ENCODE measurements at places on chromosomes 13 and 19. TPM values are rescaled to one million over a fixed set of nuclear protein-coding genes. Genes with fewer than 3 reads are reported as not detected.

RNF17 gene
- total RNA-seq, result not detected

ZSCAN22 gene
- 3.6 TPM for total RNA-seq

SYCN gene
- total RNA-seq, result not detected

GPC5 gene
- total RNA-seq, result 8.7 TPM

GPR12 gene
- total RNA-seq, result not detected

SIGLEC10 gene
- 17.4 TPM for total RNA-seq

POGLUT2 gene
- total RNA-seq, result 5.9 TPM

TPTE2 gene
- not detected for total RNA-seq

OR7A5 gene
- total RNA-seq, result not detected

CADM4 gene
- total RNA-seq, result 8.1 TPM

DNA sequence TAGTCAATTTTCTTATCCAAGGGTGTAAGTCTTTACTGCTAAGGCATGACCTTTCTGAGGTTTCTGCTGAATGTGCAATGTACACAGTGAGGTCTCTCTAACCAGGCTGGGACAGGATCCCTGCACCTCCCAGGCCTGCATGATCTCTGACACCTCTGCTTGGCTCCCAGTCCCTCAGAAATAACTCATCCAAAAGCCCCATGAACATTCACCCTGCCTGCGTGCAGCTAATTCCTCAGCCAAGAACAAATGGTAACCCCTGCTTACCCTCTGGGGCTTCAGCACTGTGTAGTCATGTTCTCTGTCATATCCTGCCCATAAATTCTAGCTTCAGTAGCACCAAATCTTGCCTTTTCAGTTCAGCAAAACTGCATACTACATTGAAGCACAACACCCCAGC, 1146.3 kb upstream of the MIR17HG start:
- no peak overlapping the region for H3K27ac ChIP-seq
- no peak overlapping the region for H3K4me3 ChIP-seq
- no peaks in the 10 kb centered on the region for H3K4me1 ChIP-seq
- no peaks in the 10 kb centered on the region for H3K36me3 ChIP-seq

DNA sequence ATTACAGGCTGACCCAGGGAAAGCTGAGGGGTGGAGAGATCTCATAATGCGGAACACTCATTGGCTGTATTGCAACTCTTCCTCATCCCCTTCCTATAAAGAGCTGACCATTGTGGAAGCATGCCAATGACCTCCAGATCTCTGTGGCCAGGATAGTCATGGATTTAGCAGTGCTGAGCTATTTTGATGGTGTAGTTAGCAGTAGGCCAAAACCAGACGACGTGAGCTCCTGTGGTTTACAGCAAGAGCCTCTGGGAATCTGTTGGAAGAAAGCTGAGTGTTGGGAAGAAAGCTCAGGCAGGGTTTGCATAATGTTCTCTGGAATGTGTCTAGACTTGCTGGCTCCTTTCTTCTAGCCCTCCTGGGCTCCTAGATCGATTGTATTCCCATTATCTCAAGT, 187.5 kb upstream of the GPC6 start:
- H3K36me3 ChIP-seq, result no peaks in the 10 kb centered on the region
- no peak for DNase-seq

DNA sequence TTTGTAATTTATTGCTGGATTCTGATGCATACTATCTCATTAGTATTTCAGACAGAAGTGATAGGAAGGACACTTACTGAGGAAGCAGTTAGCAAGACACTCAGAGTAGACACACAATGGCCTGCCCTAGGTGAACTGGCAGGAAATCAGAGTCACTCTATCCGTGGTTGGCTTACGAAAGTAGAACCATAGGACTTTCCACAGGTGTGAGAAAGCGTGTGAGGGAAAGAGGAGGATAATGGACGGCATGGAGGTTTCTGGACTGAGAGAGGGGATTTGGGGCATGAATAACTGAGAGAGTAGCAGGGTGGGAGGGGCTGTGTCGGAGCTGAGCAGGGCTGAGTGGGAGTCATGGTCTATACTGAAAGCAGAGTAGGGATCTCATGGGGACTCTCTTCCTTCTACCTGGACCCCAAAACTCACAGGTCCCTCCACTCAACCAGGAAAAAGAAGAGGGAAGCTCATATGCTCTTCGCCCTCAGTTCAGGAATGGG, 18.7 kb upstream of the EID2 start:
- DNase-seq, result no peak
- no peaks in the 10 kb centered on the region for H3K36me3 ChIP-seq
- H3K4me1 ChIP-seq, result peaks cover 15% of the 10 kb centered on the region
- peak overlapping the region; percentile 22 for H3K27ac ChIP-seq
- H3K27me3 ChIP-seq, result no peaks in the 10 kb centered on the region

DNA sequence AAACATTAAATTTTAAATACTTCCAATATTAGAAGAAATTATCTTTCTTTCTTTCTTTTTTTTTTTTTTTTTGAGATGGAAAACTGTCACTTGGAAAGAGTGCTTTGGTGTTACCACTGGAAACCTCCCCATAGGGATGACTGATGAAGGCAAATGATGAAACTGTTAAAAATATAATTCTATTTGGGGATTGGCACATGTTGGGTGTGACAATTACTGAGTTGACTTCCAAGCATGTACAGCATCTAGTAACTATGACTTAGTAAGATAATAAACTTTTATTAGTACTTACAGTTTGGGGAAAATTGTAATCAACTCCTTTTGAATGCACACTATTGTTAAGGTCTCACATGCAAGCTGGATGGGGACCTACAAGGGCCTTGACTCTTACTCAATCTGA, 592.5 kb downstream of the KCTD12 start:
- no peaks in the 10 kb centered on the region for H3K4me1 ChIP-seq
- H3K27me3 ChIP-seq, result no peaks in the 10 kb centered on the region
- no peak for DNase-seq
- no peak overlapping the region for H3K4me3 ChIP-seq
- H3K36me3 ChIP-seq, result no peaks in the 10 kb centered on the region
- no peak overlapping the region for H3K27ac ChIP-seq

- no peak for DNase-seq
- no peak overlapping the region for H3K27ac ChIP-seq
- H3K4me3 ChIP-seq, result no peak overlapping the region
- no peaks in the 10 kb centered on the region for H3K27me3 ChIP-seq
- H3K4me1 ChIP-seq, result no peaks in the 10 kb centered on the region
These were observed 8.9 kb upstream of the RSPH6A start for GRCh38 chr19:45824041-45824471.

DNA sequence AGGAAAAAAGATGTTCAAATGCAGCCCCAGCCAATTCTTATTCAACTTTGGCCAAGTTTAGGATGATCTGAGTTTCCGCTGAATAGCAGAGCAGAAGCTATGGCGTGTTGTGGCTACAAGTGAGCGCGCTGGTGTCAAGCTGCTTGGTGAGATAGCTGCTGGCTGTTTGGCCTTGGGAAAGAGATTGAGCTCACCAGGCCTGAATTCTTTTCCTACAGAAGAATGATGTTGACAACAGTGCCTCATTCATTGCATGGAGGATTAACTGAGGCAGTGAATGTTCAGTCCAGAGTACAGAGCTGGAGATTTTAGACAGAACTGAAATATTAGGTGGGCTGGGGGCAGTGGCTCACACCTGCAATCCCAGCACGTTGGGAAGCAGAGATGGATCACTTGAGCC, 31.5 kb upstream of the MAP3K10 start:
- H3K36me3 ChIP-seq, result no peaks in the 10 kb centered on the region
- no peak overlapping the region for H3K4me3 ChIP-seq
- H3K27ac ChIP-seq, result no peak overlapping the region
- no peaks in the 10 kb centered on the region for H3K4me1 ChIP-seq
- no peaks in the 10 kb centered on the region for H3K27me3 ChIP-seq

DNA sequence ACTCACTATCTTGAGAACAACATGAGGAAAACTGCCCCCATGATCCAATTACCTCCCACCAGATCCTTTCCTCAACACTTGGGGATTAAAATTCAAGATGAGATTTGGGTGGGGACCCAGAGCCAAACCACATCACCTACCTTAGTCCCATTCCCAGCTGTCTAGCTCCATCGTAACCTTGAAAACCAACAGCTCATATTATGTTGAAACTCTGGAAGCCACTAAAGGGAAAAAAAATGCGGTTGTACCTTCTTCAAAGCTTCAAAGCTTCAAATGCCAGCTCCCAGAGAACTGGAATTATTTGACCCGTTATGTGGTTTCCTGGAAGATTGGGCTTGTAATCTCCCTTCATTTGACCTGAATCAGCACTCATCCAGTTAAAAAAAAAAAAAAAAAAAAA, 223.1 kb upstream of the GPC6 start:
- DNase-seq, result no peak
- no peaks in the 10 kb centered on the region for H3K36me3 ChIP-seq
- no peak overlapping the region for H3K27ac ChIP-seq
- H3K4me3 ChIP-seq, result no peak overlapping the region
- no peaks in the 10 kb centered on the region for H3K4me1 ChIP-seq

DNA sequence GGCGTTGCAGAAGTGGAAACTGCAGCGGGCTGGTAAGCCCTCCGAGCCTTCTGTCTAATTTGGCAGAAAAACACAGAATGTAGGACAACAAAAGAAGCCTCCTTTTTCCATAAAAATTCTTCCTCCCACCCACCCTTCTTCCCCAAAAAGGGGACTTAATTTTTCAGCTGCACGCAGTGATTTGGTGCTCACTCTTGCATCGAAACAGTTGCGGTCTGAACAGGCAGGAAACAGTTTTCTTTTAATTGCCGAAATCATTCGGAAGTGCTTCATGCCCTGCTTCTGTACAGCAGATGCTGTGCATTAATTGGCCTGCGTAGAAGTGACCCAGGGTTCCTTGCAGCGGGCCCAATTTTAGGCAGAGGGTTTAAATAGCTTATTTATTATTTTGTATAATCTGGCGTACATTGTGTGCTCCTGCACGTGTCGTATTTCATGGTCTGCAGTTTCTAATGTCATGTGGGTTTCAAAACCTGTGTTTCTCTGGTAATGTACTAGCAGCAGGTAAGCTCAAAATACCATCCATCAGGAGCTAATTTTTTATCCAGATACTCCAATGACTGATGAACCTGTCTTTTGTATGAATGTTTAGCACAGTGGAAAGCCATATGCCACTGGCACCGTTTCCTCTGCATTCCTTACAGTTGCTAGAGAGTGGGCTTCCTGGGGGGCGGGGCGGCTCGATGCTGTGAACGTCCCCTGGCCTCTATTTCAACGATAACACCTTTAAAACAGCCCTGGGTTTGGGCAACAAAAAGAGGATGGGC, 66.6 kb downstream of the GGACT start:
- no peak overlapping the region for H3K27ac ChIP-seq
- no peak overlapping the region for H3K4me3 ChIP-seq
- peaks cover 15% of the 10 kb centered on the region for H3K36me3 ChIP-seq
- no peak for DNase-seq

DNA sequence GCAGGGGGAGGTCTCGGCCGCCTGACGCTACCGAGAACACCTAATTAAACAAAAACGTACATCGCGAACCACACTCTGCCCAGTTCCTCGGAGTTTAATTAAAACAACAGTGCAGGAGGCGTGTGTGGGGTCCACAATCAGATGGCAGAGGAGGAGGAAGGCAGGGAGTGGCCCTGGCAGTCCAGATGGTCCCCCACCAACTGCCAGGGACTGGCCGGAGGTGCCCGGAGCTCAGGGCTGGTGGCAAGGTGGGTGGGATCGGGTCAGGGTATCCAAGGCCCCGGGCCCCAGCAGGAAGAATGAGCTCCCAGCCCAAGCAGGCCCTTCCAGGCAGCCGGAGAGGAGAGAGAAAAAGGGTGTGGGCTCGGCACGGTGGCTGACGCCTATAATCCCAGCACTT, 71.3 kb downstream of the PTPRS start:
- peaks cover 31% of the 10 kb centered on the region for H3K36me3 ChIP-seq
- no peaks in the 10 kb centered on the region for H3K27me3 ChIP-seq
- no peak overlapping the region for H3K4me3 ChIP-seq
- no peak overlapping the region for H3K27ac ChIP-seq

- peaks cover 11% of the 10 kb centered on the region for H3K36me3 ChIP-seq
- no peak for DNase-seq
These were observed 47.3 kb upstream of the GPR183 start for GRCh38 chr13:99354371-99354951.

DNA sequence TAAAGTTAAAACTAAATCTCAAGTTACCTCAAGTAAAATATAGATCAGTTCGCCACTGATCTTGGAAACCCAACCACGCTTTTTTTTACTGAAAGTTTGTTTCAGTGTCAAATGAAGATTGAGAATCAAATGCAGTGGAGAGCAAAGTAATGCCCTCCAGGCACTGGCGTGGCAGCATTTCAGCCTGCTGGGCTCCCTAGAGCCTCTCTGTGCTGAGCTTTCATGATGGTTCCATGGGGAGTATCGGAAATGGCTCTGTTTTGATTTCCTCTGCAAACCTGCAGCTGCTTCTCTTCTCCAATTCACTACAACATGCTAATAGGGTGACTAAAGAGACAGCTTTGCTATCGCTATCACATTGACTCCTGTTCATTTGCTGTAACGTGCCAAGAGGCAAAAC, 141.6 kb downstream of the FGF14 start:
- H3K36me3 ChIP-seq, result no peaks in the 10 kb centered on the region
- DNase-seq, result no peak
- H3K4me3 ChIP-seq, result no peak overlapping the region
- H3K27ac ChIP-seq, result no peak overlapping the region
- no peaks in the 10 kb centered on the region for H3K27me3 ChIP-seq
- no peaks in the 10 kb centered on the region for H3K4me1 ChIP-seq

DNA sequence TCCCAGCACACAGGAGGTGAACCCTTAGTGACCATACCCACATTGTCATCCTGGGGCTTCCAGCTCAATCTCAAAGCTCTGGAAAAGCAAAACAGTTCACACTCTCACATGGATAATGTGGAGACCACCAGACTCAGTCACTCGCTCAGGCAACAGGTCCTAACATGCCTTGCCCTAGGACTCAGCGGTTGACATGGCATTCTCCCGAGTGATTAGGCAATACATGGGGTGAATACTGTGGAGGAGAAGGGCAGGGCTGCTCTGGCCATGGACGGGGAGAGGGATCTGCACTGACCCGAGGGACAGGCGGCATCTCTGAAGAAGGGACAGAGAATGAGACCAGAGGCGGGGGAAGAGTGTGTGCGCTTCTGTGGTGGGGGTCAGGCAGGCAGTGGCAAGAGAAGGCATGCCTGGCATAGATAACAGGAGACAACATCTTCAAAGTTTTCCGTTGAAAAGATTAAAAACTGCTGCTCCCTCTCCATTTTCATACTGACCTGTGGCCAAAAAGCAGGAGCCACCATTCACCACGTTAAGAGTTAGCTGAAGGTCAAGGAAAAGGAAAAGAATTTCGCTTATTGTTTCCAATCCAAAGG, 44.5 kb upstream of the EPHX3 start:
- peaks cover 20% of the 10 kb centered on the region for H3K36me3 ChIP-seq
- no peaks in the 10 kb centered on the region for H3K27me3 ChIP-seq
- no peak overlapping the region for H3K4me3 ChIP-seq
- H3K4me1 ChIP-seq, result peaks cover 94% of the 10 kb centered on the region

- H3K4me1 ChIP-seq, result peaks cover 11% of the 10 kb centered on the region
- H3K27ac ChIP-seq, result no peak overlapping the region
- no peaks in the 10 kb centered on the region for H3K27me3 ChIP-seq
- no peak overlapping the region for H3K4me3 ChIP-seq
These were observed 36.2 kb downstream of the RFX2 start for GRCh38 chr19:6073858-6074708.

DNA sequence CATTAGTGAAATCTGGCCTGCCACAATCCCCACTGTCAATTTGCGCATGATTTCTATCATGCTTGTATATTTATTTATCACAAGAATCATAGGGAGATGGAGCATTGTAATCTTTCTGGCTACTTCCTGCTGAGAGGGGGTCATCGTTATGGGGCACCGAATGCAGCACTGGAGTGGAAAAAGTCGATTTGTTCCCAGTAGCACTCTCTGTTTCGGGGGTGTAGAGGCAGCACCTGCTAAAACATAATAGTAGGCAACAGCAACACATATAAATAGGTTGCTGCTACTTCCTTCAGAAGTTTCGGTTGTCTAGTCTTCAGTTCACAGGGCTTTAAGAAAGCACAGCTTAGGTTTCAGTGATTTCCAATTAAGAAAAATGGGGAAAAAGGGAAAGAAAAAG, 23.4 kb upstream of the CEACAM21 start:
- peaks cover 36% of the 10 kb centered on the region for H3K4me1 ChIP-seq
- DNase-seq, result no peak
- H3K36me3 ChIP-seq, result no peaks in the 10 kb centered on the region
- peak overlapping the region; percentile 46 for H3K4me3 ChIP-seq
- no peaks in the 10 kb centered on the region for H3K27me3 ChIP-seq
- no peak overlapping the region for H3K27ac ChIP-seq
